ENCODE measurements at places on chromosomes 13 and 19.

DNA sequence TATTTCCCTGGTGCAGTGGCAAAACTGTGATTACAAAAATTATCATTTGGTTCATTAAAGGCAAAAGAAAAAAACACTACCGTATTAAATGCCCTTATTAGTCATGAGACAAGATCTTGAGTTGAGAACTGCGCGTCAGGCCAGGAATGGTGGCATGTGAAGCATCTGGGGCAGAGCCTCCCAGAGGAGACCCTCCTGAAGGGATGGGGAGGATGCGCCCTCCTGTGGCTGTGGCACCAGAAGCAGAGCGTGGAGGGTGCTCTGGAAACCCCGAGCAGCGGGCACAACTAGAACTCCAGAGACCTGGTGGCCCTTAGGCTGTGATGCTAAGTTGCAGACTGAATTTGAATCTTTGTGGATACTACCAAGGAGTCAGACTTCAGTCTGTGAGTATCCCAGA, 11.5 kb downstream of the CUL4A start:
- no peak for DNase-seq

- DNase-seq = no peak
Observed at GRCh38 chr13:101618440-101619187, 166.1 kb downstream of the ITGBL1 start.

DNA sequence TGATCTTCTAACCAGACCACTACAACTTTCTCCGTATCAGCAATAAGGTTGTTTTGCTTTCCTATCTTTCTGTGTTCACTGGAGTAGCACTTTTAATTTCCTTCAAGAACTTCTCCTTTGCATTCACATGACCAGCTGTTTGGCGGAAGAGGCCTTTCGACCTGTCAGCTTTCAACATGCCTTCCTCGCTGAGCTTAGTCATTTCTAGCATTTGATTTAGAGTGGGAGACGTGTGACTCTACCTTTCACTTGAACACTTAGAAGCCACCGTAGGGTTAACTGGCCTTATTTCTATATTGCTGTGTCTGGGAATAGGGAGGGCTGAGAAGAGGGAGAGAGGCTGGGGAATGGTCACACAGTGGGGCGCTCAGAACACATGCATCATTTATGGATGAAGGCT, 104.7 kb downstream of the TUBGCP3 start:
- no peak for DNase-seq

GRCh38 chr19:52622261-52622660, 15.9 kb downstream of the ZNF83 start:
- no peak for DNase-seq

- DNase-seq = no peak
Observed at GRCh38 chr19:50515168-50515561, 1.5 kb upstream of the ASPDH start.

GRCh38 chr19:51140441-51140840, 1.7 kb upstream of the SIGLEC7 start:
- no peak for DNase-seq

DNA sequence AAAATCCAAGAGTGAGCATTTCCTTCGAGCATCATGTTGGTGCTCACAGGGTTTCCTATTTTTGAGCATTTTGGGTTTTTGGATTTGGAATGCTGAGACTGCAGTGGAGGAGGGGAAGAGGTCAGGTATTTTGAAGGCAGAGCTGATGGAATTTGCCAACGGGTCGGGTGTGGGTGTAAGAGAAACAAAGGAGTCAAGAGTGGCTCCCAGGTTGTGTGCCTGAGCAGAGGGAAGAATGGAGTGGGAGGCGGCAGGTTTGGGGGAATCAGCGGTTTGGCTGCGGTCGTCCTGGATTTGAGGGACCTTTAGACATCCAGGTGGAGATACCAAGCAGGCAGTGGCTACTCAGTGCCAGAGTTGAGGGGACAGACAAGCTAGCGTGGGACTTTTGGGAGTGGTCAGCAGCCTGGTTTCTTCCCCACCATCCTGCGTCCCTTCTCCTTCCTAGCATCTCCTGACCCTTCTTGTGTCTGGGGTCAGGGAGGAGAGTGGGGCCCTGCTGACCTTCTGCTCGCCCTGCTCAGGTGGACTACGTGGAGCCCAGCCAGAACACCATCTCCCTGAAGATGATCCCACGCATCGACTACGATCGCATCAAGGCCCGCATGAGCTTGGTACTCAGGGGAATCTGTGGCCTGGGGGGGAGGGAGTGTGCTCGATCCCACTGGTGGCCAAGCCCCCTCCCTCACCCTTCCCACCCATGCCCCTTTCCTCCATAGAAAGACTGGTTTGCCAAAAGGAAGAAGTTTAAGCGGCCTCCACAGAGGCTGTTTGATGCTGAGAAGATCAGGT, 14.5 kb upstream of the TIMM50 start:
- no peak for DNase-seq

GRCh38 chr13:96696389-96696900, 297.8 kb downstream of the OXGR1 start:
- DNase-seq = no peak

GRCh38 chr19:2494447-2495129, 18.7 kb downstream of the GADD45B start:
- DNase-seq = no peak

DNA sequence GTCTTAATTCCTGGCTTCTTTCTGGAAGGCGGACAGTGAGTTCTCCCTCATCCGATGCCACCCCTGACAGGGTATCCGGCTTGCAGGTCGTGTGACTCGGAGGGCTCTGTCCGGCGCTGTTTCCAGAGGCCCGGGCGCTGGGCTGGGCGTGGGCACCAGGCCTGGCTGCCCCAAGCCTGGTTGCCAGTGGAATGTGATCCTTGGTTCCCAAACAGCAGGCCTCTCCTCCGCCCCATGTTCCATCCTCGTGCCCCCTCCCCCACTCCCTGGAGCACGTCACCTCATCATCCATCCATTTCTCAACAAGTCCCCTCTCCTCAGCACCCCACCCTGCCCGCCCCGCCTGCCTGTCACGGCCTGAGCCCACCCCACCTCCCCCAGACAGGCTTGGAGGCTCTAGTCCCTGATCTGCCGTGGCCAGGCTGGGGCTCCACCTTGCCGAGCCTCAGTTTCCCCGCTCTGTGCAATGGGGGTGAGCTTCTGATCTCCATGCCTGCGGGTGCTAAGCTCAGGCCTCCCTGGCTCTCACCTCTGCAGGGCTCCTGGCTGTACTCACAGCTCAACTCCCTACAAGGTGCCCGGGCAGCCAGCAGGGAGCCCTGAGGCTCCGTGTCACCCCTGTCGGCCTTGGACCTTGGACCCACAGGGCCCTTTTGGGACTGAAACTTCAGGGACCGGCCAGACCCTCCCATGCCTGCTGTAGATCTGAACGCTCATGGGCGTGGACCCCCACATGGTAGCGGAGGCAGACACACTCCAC, 2.3 kb downstream of the TBXA2R start:
- no peak for DNase-seq

DNA sequence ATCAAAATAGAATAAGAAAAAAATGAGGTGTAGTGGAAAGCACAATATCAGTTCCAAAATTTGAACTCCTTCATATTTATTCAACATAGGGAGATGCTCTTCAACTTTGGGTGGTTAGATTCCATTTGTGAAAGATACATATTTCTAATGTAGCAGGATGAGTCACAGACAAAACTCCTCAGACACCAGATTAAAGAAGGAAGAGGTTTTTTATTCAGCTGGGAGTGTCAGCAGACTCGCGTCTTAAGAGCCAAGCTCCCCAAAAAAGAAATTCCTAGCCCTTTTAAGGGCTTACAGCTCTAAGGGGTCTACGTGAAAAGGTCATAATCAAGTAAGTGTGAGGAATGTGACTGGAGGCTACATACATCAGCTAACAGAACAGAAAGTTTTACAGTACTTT, 6.8 kb upstream of the ZNF765 start:
- peak; percentile 15 for DNase-seq

- DNase-seq = no peak
Observed at GRCh38 chr13:43132257-43132656, 108.9 kb downstream of the DNAJC15 start.

- no peak for DNase-seq
Observed at GRCh38 chr19:32070101-32070500, 275.3 kb upstream of the ZNF507 start.

DNA sequence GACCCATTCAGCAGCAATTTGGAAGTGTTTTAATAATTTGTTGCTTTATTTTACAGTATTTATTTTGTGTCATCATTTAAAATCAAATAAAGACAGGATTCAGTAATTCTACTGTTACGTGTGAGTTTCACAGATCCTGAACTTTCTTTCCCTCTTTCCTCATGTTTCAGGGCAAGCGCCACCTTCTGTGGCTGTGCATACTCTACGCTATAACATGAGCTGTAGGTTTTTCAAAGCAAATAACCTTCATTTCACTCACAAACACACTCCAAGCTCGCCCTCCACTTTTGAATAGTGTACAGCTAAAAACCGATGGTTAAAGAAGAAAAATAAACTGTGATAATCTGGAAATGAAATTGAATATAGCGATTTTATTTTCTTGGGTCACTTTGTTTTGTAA, 753.3 kb downstream of the OLFM4 start:
- DNase-seq = no peak

DNA sequence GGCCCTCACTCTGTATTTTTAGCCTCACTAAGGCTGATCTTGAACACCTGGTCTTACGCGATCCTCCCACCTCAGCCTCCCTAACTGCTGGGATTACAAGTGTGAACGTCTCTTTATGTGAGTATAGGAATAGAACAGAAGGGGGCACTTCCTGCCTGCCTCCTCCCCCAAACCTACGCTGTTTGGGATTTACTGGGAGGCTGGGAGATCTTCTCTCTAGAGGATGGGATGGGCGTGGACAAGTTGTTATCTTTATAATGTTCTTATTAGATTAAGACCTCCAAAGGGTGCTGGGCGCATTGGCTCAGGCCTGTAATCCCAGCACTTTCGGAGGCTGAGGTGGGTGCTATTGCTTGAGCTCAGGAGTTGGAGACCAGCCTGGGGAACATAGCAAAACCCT, 2.9 kb upstream of the CSNK1G2 start:
- no peak for DNase-seq

- DNase-seq = no peak
Observed at GRCh38 chr13:78680576-78681350, 21.8 kb upstream of the OBI1 start.

DNA sequence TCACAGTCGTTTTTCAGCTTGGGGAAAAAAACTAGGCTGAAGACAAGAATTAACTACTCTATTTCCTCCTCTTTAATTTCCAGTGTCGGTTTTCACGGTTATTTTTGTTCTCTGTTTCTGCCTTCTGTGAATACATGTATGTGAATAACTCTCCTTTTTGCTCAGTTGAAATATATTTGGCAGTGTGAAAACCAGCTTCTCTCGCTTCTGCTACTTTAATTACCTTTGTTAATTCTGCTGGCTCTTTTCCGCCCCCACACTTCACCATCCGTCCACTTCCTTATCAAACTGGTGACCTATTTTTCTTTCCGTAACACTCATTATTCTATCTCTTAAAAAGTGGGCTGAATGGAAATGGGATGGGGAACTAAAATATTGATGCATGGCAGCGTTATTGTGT, 126.4 kb downstream of the POU4F1 start:
- DNase-seq = no peak

GRCh38 chr13:108833531-108833930, 204.1 kb downstream of the MYO16 start:
- no peak for DNase-seq

GRCh38 chr19:30207357-30207756, 164.8 kb upstream of the ZNF536 start:
- no peak for DNase-seq

- no peak for DNase-seq
Observed at GRCh38 chr19:33580026-33580644, 41.6 kb upstream of the CHST8 start.

DNA sequence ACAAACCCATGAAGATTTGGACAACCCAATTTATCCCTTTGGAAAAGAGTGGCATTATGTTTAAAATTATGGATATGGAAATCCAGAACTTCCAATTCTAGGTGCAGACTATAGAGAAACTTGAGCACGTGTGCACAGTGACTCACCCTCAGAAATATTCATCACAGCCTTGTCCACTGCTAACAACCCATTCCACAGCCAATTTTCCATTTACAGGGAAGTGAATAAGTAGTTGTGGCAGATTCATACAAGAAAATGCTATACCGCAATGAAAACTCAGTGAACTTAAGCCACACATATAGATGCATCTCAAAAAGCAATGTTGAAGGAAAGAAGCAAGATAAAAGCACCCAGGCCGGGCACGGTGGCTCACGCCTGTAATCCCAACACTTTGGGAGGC, 133.3 kb downstream of the USP12 start:
- peak; percentile 39 for DNase-seq

GRCh38 chr13:99261059-99261458, 2.9 kb upstream of the GPR18 start:
- no peak for DNase-seq

GRCh38 chr13:74064805-74065312, 69.3 kb downstream of the KLF12 start:
- DNase-seq = no peak

DNA sequence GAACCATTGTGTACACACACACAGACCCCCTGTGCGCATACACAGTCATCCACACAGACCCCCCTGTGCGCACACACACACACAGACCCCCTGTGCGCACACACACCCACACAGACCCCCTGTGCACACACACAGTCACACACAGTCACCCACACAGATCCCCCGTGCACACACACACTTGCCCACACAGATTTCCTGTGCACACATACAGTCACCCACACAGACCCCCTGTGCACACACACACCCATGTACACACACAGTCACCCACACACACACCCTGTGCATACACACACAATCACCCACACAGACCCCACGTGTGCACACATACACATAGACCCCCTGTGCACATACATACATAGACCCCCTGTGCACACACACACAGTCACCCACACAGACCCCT, 106.1 kb downstream of the HSPH1 start:
- no peak for DNase-seq

Data from HS-27A (cell line).